KG1 (cell line): ENCODE measurements at places on chromosomes 5 and 9.

GRCh38 chr5:79488775-79489174, 25.2 kb downstream of the HOMER1 start:
- DNase-seq = no peak

GRCh38 chr9:27491154-27491553, 32.9 kb upstream of the IFNK start:
- no peak for DNase-seq

DNA sequence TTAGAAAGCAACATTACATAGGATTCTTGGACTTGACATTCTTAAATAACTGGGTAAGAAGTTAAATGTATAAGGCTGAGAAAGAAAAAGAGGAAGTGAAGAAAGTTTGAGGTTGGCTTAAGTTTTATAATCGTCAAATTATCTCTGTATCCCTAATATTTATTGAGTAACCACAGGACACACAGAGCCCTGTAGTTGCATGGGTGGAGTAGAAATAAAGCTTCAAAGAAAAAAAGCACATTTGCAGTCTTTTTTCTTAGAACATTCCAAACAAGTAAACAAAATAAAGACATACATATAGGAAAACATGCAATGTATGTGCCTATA, 137.0 kb downstream of the CCDC192 start:
- no peak for DNase-seq

GRCh38 chr5:125266106-125266505, 519.7 kb upstream of the ZNF608 start:
- DNase-seq = no peak

DNA sequence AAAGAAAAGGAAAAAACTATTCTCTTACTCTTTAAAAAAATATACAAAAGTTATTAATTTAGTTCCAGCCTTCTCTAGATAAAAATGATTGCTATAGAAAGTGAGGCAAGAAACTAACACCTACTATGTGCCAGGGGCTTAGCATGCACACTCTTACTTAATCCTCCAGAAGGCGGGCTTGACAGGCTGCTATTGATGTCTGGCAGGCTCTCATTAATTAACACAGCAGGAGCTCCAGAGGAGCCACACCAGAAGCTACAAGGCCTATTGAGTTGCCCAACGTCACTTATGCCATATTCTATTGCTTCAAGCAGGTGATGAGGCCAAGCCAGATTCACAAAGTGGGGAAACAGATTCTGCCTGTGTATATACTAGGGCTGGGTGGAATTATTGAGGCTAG, 54.6 kb upstream of the CLINT1 start:
- no peak for DNase-seq

GRCh38 chr9:73234008-73234360, 82.3 kb downstream of the ANXA1 start:
- DNase-seq = no peak

DNA sequence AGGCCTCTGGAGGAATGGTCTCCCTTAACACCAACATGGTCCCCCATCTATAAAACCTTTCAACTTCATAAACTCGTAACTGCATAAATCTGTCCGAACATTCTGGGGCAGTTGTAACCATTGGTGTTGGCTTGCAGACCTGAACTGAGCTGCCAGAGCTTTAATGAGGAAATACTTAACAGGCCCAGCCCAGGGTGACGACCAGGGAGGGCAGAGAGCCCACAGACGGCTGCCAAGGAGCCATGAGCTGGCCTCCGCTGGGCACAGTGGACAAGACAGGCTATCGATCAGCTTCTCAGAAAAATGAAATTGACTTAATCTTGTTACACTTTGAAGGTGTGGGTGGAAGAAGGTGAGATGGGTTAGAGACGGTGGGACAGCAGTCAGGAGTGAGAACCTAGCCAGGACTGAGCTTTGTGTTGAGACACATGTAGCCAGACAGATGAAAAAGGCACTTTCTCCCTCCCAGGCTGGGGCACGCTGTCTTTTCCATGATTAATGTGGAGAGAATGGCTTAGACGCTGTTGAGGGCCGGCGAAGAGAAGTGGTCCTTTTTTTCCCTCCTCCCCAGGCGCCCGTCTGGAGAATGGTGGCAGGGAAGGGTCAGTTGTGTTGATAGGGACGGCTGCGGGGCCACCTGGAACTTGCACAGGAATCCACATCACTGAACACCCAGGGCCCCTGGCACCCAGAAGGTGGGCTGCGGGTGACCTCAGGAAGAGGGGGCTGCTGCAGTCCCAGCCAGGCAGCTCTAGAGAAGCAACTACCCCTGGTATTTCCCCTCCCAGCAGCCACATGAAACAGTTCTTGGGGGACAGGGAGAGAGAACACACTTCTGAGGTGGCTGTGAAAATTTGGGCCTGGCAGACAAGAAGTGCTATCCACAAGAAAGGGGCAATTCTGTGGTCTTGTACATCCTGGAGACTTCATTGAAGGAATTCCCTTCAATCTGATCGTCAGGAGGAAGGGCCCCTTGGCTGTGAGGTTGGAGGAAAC, 27.3 kb upstream of the TCOF1 start:
- no peak for DNase-seq

GRCh38 chr5:170388818-170389549, at the start of gene KCNMB1:
TSS of gene KCNMB1 (minus strand) at chr5:170389367. CDS start at chr5:170385447, 3,920 bp downstream.
- no peak for DNase-seq

DNA sequence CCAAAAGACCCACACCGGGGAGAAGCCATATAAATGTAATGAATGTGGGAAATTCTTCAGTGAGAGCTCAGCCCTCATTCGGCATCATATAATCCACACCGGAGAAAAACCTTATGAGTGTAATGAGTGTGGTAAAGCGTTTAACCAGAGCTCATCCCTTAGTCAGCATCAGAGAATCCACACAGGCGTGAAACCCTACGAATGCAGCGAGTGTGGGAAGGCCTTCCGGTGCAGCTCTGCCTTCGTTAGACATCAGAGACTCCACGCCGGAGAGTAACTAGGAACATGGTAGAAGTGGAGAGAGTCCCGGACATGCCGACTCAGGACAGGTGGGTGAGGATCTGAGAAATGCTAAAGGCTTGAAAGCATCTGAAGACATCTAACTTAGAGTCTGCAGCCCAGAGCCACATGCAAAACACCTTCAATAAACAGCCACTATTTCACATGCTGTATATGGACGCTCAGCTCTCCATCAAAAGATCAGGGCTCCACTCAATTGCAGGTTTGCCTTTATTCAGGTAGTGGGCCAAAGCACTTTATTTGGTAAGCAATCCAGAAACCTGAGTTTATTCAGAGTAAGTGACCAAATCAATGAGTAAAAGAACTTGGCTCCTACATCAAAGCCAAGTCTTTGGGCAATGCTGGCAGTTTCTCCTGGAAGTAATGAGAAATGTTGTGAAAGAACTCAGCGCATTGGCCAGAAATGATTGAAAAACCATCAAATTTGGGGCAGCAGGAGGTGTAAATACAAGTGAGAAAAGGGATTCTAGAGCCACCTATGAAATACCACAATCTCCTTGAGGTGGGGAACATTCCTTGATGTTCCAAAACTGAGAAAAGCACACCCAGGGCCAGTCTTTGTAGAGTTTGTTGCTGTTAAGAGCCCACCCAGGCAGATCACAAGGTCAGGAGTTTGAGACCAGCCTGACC, 6.0 kb downstream of the RPL12 start:
- no peak for DNase-seq

DNA sequence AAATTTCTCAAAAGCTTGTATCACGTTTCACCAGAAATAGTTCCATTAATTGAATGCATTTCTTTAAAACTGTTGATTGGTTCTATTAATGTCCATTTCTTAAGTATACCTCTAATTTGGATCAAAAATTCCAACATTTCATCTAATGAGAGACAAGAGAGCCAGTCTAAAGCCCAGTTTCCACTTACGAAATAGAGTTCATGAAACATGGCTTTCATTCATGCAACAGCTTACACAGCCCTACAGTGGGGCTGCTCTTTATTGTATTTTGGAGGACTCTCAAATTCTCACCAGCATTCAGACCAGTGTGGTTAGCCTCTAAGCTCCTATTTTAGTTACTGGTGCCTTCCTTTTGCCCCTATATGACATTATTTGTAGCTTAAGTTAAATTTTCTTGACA, 566.9 kb upstream of the RGMB start:
- no peak for DNase-seq

DNA sequence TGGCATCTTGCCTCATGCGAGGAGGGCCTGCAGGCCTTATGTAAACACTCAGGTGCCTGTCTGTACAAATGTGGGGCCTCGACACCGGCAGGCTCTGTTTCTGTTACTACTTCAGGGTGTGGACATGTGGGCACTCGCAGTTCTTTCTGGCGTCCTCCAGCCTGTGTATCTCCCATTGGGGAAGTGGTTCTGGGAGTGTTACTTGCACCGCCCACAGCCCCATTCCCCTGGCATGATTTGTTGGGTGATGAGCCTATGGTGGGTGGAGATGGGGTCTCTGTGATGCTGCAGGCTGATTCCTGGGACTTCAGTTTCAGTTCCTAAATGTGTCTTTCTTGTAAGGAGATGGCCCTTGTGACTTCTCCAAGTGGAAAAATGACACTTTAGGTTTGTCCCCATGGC, 82.1 kb upstream of the PITX1 start:
- DNase-seq = no peak

DNA sequence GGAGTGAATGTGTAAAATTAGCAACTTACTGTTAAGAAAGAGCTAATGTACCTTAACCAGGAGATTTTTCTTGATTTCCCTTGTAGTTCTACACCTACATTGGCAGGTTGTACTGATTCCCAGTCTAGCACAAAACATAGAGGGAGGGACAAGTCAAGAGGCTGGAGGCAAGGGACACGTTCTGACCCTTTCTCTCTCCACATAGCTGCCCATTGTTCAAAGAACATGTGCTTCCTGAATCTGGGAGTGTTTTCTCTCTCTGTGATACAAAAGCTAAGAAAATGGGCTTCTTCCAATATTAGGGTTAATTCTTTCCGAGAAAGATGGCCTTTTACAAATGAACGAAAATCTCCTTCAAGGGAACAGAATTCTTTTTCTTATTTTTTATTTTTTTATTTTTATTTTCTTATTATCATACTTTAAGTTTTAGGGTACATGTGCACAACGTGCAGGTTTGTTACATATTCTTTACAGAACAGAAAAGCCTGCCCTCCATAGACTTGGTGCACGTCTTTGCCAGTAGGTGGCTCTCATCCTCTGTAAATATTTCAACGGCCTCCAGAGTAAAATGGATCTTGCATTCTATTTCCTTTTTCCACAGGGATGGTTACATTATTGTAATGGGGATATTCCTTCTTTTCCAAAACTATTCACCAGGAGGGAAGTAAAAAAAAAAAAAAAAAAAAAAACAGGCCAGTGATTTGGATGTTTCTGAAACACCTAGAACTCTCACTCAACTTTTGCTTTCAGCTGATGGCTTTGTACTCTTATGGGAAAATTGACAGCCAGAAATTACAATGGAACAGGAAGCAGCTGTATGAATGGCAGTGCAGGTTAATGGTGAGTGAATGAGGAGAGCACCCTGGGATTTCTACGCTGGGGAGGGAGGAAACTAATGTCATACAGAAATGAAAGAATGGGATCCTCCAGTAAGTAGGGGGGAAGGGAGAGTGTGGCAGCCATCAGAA, 13.1 kb upstream of the IFNA5 start:
- no peak for DNase-seq

- DNase-seq = no peak
Measured at GRCh38 chr5:129249886-129250285, 155.3 kb downstream of the ISOC1 start.

- DNase-seq = no peak
Measured at GRCh38 chr5:54517174-54517511, 416 bp upstream of the SNX18 start.

DNA sequence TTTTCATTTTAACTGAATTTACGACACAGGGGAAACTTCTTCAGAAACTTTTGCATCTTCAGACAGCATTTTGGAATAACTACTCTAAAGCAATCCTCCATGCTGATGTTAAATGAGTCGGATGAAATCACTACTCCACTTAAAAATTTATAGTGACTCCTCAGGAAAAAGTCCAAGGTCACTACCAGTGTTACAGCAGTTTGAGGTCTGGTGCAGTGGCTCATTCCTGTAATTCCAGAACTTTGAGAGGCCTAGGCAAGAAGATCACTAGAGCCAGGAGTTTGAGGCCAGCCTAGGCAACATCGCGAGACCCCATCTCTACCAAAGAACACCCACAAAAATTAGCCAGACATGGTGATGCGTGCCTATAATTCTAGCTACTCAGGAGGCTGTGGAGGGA, 5.9 kb upstream of the GAS1 start:
- no peak for DNase-seq
